ENCODE measurements at places on chromosomes 2 and 18.

- DNase-seq = no peak
These were observed 143.5 kb downstream of the DNAH7 start for GRCh38 chr2:195925120-195925519.

DNA sequence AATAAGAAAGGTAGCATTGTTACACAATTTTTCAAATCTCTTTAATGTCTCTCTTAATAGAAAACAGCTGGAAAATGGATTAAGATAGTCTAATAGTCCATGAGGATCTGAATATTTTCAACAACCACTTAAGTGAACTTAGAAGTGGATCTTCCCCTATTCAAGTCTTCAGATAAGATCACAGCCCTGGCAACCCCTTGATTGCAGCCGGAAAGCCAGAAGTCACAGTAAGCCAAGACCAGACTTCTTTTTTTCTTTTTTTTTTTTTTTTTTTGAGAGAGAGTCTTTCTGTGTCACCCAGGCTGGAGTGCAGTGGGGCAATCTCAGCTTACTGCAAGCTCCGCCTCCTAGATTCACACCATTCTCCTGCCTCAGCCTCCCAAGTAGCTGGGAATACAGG, 18.6 kb upstream of the ZC3H15 start:
- no peak for DNase-seq

DNA sequence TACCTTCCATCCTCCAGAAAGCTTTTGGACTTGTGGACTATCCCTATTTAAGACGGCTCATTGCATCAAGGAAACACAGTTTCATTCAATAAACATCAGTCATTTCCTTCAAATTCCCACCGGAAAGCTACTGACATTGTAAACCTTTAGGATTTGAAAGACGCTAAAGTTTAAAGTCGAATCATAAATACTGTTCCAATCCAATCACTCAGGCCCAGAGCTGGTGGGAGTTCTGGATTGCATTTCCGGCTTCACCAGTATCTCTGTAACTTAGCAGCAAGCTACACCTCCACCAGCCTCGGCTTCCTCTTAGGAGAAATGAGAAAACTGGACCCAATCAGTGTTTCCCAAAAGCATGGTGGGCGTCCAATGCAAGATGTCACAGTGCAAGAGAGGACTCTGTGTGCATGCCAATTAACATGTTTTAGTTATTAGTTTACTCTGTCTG, 1.6 kb downstream of the WDFY1 start:
- DNase-seq = no peak

GRCh38 chr2:215603440-215603839, 167.6 kb upstream of the FN1 start:
- DNase-seq = no peak

GRCh38 chr2:201205515-201205849, 22.5 kb downstream of the CASP10 start:
- no peak for DNase-seq

GRCh38 chr18:78213361-78213994, 766.1 kb upstream of the SALL3 start:
- DNase-seq = no peak

DNA sequence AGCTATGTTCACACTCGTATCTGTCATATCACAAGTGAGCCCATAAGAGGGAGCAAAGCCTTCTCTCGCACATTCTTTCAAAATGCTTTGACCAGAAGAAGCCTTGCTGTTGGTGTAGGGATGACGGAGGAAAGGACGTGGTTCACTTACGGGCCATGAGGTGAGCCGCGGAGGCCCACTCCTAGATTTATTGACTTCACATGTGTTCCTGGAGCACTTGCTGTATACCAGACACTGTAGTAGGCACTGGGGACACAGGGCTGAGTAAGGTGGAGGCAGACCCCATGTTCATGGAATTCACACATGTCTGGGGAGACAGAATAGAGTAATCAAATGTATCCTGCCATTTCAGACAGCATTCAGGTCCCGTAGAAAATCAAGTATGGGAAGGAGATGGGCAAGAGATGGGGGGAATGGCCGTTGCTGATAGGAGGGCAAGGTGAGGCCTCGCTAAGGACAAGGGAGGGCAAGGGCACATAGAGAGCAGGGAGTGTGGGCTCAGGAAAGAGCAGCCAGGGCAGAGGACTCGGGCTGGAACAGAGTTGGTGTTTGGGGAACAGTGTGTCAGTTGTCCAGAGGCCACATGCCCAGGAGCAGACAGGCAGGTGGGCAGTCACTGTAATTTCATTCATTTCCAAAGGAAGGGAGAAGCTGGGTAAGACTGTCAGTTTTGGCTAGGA, 182.2 kb downstream of the LDLRAD4 start:
- no peak for DNase-seq

DNA sequence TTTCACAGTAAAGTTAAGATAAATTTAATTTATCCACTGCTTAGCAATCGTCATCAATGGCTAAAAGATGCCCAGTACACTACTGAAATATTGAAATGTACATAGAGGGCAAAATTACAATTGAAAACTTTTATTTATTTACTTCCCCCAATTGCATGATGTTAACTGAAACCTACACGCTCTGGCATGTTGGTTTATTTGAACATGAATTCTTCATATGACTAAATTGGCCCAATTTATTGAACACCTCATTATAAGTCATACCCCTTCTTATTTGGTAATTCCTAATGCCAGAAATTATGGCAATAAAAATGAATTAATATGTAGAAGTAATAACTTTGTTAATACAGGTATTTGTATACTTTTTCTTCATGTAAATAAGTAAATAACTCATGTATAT, 183.0 kb upstream of the ZC3H15 start:
- no peak for DNase-seq

- DNase-seq = no peak
These were observed 8.9 kb downstream of the PSD4 start for GRCh38 chr2:113182471-113183260.

- no peak for DNase-seq
These were observed 61.9 kb downstream of the ASAP2 start for GRCh38 chr2:9268301-9269080.

GRCh38 chr2:100741880-100742276, 78.1 kb upstream of the NPAS2 start:
- no peak for DNase-seq

Measured in epithelial cell of proximal tubule (primary cell).